ENCODE measurements at places on chromosomes 1 and 21. TPM values are rescaled to one million over a fixed set of nuclear protein-coding genes. Genes with fewer than 3 reads are reported as not detected.

LRRC38 gene
- not detected for total RNA-seq

SLAMF8 gene
- total RNA-seq = 5.7 TPM

CACNA1S gene
- 0.12 TPM for total RNA-seq

KRTAP21-1 gene
- not detected for total RNA-seq
